Stimulated activated CD4-positive, alpha-beta T cell treated with anti-CD3 and anti-CD28 coated beads, Interleukin-4, amount 100 ng/mL, for 4 hours (primary cell): ENCODE measurements at places on chromosomes 2 and 18.

DNA sequence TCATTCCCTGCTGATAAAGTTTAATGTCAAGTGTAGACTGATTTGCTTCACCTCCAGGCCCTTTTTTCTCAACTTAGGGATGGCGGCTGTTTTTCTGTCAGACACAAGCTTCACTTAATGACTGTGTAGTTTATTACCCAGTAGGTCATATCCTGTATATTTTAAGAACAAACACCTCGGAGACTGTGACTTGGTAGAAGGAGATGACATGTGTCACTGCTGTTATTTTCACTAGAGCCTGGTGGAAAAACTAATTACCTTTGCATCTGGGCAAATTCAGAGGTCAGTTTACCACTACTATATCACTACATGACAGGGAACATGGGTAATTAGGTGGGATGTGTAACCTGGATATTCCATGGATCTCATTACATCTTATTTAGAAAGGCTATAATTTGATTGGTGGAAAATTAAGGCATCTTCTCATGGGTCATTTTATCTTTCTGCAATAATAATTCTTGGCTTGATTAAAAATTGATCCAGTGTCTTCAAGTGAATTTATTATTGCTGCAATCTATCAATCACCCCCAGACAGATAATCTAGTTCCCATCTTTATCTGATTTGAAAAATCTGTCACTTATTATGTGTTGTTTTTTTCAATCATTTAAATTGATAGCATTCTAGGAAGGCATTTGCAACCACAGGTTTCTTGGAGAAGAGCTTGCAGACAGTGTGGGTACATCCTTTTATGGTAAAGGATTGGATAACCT, 353.8 kb upstream of the SPRED2 start:
- no peak for DNase-seq

DNA sequence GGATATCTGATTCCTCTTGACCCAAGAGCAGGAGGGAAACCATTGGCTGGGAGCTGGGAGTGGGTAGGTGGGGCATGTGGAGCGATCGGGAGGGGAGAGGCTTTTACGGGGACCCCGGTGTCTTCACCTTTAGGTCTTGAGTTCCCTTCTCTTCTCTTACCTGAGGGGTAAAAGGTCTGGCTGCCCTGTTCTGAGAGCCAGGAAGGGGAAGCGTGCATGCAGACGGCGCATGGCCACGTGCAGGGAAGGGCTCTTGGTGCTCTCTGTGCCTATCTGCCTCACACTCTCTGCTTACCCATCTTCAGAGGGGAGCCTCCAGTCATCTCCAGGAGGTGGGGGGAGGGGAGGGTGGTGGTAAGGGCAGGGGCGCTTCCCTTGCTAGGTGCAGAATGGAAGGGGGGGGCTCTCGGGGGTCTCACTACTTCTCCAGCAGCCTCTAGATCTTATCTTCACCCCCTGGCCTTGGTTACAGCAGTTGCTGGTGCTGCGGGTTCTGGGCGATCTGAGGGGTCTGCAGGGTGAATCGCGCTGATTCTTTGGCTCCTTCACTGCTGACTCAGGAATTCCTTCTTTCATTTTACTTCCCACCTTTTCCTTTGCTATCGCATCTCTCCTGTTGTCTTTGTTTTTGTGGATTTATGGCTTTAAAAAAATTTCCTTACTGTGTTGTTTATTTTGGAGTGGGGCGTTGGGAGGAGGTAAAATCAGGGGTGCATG, 225.8 kb upstream of the HS6ST1 start:
- no peak for DNase-seq

GRCh38 chr18:67783196-67783946, 266.9 kb upstream of the DSEL start:
- DNase-seq, result no peak

GRCh38 chr2:218470448-218470847, 51.5 kb downstream of the VIL1 start:
- no peak for DNase-seq

- no peak for DNase-seq
These were observed 14.7 kb downstream of the MREG start for GRCh38 chr2:215998636-215999035.

DNA sequence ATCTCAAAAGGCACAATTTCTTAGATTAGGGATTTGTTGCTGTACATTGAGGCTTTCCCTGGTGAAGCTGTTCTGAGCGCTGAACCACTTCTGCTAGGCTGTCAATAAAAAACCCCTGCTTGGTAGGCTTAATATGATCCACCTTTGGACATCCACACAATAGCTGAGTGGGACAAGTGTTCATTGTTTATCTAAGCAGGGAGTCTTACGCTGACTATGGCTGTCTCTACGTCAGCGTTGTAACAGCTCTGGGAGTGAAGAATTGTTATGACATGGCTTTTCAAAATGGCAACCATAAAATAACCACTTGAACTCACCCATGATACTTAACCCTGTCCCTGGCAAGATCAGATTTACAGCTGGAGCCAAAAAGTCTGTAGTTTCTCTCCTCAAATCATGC, 111.5 kb upstream of the SULT1C3 start:
- no peak for DNase-seq

DNA sequence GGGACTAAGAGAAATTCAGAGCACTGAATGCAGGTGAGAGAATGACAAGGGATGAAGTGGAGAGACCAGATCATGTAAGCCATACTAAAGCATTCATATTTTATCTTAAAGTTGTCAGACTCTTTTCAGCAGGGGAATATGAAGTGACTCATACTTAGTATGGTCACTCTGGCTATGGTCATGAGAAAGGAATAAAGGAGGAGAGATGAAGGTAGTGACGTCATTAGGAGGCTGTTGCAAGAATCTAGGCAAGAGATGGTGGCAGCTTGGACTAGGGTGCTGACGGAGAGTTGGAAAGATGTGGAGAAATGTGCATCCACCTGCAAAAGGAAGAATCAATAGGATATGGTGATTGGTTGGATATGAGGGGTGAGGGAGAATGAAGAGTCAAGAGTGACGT, 203.2 kb upstream of the ACVR2A start:
- no peak for DNase-seq

DNA sequence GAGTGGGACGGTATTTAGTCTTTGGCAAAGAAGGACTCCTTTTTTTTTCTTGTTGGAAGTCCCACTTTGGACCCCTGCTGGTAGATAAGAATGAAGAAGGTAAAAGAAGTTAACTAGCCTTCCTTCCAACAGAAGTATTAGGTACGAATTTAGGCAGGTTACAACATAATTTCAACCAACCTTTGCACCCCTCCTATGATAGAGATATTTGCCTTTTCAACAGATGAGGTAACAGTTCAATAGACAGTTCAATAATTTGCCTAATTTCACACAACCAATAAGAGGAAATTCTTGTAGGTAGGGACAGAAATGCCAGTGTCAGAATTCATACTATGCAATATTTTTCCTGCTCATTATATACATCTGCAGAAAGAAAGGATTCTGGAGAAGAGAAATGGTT, 100.8 kb downstream of the CCDC141 start:
- no peak for DNase-seq
